ENCODE measurements at places on chromosomes 12 and 14.

- DNase-seq = no peak
Observed at GRCh38 chr12:1840981-1841425, 20.6 kb downstream of the LRTM2 start.

- DNase-seq = no peak
Observed at GRCh38 chr12:130333341-130333740, 4.3 kb upstream of the PIWIL1 start.

GRCh38 chr12:98211909-98212695 lies 303.3 kb upstream of the TMPO start:
- no peak for DNase-seq

GRCh38 chr14:54976316-54976715 lies 50.6 kb downstream of the WDHD1 start:
- no peak for DNase-seq

- no peak for DNase-seq
Observed at GRCh38 chr14:55915456-55915855, 202.8 kb upstream of the PELI2 start.

GRCh38 chr12:75236206-75236605 lies 26.6 kb upstream of the KCNC2 start:
- DNase-seq = no peak

DNA sequence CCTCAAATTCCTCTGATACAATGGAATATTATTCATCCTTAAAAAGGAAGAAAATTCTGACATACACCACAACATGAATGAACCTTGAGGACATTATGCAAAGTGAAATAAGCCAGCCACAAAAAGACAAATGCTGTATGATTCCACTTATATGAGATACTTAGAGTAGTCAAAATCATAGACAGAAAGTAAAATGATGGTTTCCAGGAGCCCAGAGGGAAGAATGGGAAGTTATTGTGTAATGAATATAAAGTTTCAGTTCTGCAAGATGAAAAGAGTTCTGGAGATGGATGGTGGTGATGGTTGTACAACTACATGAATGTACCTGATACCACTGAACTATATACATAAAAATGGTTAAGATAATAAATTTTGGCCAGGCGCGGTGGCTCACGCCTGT lies 18.3 kb downstream of the VWF start:
- DNase-seq = no peak

- no peak for DNase-seq
Observed at GRCh38 chr14:69580009-69580577, 5.4 kb upstream of the CCDC177 start.

DNA sequence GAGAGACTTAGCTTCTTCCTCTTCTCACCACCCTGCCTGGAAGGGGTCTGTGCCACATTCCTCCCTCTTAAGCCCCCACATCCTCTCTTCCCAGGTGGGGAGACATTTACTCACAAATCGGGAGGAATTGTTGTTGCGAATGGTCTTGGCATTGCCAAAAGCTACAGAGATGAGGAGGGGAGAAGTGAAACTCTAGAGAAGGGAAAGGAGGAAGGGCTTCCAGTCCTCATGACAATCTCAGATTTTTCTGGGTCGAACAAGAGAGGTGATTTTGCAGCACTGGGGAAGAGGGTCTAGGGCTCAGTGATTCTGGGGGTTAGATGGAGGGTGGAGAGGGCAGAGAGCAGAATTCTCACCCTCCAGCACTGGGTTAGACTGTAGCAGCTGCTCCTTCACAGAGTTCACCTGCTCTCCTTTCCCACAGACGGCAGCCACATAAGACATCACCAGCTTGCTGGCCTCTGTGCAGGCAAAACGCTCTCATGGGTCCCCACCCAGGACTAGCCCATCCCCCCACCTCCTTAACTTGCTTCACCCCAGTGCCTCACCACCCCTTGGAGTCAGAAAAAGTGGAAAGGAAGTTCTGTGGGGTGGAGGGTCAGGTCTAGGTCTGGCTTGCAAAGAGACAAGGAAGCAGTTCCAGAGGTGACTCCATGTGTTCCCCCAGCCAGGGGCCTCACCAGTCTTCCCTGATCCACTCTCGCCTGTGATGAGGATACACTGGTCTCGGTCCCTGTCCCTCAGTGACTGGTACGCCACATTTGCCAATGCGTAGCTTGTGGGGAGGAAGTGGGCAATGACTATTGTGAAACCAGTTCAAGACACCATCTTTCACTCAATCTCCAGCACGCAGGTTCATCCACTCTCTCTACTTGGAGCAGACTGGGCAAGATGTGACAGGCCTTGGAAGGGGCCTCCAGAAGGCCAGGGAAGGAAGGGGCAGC lies 2.7 kb downstream of the MYO1A start:
- DNase-seq = peak; percentile 75

- no peak for DNase-seq
Observed at GRCh38 chr12:114963846-114964245, 279.9 kb upstream of the TBX3 start.

- peak; percentile 69 for DNase-seq
Observed at GRCh38 chr12:122064025-122064777, 14.4 kb upstream of the MLXIP start.

GRCh38 chr12:14214495-14214894 lies 151.0 kb upstream of the ATF7IP start:
- no peak for DNase-seq

DNA sequence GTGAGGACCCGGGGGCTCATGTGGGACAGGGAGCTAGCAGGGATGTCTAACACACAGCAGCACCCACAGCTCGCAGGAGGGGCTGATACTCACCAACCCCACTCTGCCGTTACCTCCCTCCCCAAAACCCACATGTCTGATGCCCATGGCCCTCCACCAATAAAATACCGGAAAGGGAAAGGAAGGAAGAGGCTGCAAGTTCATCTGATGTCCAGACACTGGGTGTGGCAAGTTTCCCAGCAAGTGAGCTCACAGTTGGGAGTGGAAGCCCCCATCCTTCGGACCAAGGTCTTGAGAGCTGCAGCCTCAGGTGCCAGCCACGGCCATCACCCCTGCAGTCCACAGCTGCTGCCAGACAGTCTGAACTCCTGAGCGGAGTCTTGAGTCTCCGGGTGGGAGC lies 39.3 kb upstream of the DIO3 start:
- no peak for DNase-seq

- no peak for DNase-seq
Observed at GRCh38 chr14:35696119-35696518, 113.0 kb downstream of the RALGAPA1 start.

DNA sequence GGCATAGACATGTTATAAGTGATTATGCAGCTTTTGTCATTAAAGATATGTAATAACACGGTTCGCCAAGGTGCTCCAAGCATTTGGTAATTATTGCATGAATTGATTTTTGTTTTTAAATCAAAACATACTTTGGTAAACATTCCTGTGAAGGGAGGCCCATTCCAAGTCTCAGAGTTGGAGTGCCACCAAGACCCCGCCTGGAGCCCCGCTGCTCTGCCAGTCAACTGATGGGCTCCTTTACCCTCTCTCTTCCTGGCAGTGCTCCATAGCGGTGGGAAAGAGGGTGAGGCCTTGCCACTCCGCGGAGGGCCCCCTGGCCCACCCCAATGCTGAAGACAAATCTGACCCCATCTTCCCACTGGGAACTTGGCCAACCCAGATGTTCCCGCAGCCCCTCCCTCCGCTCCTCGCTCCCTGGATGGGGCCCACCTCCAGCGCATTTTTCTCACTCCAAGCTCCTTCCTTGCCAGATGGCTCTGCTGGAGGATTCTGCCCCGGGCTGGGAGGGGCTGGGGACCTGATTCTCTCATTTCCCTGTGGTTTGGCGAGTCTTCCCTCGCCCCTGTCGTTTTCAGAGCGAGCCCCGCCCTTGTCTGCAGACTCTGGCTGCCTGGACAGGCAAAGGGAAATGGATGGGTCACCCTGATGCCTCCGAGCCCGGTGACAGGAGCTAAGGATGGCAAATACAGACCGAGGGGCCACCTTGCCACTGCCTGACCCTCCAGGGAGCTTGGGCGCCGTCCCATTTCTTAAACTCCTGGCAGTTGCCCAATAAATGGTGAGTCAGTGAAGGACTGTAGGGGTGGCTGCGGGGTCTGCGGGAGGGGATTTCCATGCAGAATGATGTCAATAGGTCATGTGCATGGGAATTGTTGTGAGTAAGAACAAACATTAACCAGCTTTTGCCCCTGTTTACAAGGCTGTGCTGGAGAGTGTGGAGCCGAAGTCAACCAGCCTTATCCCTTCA lies 9.2 kb upstream of the PAPLN start:
- DNase-seq = no peak

DNA sequence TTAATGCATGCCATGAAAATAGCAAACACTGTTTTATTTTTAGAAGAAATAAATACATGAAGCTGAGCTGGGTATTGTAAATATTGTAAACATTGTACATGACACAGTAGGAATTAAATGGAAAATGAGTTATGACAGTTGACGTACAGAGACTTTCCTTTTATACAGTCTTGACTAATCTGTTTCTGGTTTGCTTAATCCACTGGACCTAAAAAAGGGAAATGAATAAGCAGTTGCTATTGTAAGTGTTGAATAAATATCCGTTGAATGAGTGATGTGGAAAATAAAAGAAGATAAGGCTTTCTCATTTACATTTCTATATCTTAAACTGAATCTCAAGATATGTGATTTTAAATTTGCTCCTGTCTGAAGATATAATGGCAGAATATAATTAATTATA lies 15.0 kb downstream of the PMCH start:
- no peak for DNase-seq

DNA sequence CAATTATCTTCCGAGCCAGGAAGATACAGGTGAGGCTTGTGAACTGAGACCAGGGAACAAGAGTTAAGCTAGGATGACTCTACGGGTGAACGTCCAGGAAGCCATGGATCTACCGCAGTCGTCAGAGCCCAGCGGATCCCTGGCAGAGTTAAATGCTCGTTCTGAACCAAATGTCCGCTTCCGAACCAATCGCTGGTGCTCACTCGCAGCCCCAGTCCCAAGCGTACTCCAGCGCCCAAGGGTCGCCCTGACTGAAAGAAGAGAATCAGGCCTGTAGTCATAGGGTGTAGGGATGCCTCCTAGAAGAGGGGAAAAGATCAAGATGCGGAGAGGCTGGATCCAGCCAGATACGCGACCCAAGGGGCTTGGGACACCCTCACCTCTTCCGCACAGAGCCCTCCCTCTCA lies 283 bp downstream of the VIPAS39 start:
- no peak for DNase-seq

GRCh38 chr14:29896354-29896821 lies 31.3 kb downstream of the PRKD1 start:
- no peak for DNase-seq

Data from stimulated activated CD8-positive, alpha-beta memory T cell treated with anti-CD3 and anti-CD28 coated beads, Interleukin-4, amount 100 ng/mL, for 48 hours (primary cell).